NCI-H510A (cell line): ENCODE measurements at places on chromosomes 2 and 18.
A peak's percentile ranks its signal among the peaks of the same experiment; 100 is the strongest.

DNA sequence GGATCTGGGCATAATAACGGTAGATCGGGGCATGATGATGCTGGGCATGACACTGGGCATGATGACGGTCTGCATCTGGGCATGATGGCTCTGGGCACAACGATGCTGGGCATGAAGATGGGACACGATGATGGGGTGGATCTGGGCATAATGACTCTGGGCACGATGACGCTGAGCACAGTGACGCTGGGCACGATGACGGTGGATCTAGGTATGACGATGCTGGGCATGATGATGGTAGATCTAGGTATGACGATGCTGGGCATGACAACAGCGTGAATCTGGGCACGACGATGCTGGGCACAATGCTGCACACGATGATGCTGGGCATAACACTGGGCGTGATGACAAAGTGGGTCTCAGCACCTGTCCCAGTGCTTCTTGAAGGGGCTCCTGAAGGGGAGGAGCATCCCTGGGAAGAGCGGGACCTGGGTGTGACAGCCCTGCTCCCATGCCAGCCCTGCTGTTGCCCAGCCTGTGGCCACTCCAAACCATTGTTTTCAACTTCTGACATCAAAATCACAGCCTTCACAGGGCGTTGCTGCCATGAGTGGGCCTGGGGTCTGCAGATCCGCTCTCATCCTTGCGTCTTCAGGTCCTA lies 30.4 kb upstream of the ALLC start:
- no peak for DNase-seq

DNA sequence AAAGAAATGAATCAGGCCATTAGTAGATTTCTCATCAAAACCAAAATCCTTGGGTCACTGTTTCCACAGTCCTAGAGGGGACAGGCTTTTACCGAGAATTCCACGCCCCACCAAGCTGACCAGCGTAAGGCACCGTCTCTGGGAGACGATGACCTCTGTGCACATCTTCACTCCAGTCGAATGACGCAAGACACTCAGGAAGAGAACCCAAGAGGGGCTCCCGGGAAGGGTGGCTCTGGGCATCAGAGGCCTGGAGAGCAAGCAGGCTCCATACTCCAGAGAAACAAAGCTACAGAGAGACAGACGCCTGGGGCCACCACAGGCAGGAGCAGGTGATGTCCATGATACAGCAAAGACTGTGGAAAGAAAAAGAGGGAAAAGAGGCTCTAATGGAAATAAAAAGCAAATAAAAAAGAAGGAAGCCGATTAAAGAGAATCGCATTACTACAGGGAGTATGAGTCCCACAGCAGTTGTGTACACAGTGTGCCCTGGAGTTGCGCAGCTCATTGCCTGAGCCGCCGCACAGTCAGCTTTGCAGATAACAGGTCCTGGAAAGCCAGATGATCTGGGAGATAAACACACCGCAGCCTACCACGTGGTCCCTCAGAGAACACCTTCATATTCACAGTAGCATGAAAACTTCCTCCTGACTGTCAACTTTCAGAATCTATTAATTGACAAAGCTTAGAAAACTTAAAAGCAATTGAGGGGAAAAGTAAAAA lies 572.7 kb upstream of the SALL3 start:
- peak; percentile 37 for DNase-seq

DNA sequence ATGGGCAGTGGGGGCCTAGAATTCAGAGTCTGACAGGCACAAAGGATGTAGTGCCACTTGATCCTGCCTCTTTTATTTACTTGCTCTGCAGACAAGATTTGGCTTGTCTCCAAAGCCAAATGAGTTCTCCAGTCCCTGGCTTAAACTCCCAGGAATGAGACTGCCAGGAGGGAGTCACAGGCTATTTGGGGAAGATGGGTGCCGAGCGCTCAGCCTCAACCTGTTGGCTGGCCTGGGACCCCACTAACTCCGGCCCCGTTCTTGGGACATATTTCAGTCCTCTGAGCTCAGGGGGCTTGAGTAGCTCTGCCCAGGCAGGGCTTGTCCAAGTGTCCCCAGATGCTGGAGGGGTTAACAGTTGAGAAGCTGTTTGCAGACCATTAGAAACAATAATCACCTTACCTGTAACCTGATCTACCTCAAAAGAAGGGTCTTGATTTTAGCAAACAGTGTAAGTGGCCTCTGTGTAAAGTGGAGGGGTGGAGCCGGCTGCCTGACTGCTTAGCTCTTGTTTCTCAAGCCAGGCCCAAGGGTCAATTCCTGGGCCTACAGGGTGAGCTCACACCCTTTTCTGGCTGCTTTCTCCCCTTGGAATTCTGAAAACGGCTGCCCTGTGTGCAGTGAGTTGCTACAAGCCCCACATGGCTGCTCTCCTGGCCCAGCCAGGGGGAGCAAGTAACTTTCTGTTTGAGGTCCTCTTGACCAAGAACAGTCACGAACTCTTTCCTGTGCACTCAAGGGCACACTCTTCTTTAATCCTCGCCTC lies 27.1 kb upstream of the FZD5 start:
- peak; percentile 81 for DNase-seq

DNA sequence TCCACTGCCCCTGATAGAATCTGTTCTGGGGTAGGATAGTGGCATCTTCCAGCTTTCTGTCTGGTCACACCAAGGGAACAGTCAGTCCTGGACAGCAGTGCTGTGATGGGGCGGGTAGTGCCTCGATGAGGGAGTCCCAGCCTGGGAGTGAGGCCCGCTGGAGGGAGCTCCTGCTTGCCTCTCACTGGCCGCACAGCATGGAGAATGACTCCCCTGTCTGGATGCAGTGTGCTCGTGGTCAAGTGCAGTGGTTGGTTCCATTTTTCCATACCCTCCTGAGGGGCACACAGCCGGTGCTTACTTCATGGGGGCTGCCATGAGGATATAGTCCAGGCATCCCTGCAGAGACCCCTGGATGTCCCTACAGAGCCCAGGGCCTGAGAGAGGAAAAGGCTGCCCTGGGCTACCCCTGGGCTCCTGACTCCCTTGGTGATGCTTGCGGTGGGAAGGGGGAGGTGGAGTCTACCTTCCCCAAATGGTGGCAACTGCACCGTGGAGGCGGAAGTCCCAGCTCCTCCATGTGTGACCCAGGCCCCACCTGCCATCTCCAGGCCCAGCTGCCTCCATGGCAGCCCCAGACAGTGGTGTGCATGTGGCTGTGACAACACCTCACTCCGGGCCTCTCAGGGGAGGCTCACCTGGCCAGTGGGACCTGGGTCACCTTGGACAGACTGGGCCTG lies 212.5 kb downstream of the GLI2 start:
- DNase-seq, result no peak

DNA sequence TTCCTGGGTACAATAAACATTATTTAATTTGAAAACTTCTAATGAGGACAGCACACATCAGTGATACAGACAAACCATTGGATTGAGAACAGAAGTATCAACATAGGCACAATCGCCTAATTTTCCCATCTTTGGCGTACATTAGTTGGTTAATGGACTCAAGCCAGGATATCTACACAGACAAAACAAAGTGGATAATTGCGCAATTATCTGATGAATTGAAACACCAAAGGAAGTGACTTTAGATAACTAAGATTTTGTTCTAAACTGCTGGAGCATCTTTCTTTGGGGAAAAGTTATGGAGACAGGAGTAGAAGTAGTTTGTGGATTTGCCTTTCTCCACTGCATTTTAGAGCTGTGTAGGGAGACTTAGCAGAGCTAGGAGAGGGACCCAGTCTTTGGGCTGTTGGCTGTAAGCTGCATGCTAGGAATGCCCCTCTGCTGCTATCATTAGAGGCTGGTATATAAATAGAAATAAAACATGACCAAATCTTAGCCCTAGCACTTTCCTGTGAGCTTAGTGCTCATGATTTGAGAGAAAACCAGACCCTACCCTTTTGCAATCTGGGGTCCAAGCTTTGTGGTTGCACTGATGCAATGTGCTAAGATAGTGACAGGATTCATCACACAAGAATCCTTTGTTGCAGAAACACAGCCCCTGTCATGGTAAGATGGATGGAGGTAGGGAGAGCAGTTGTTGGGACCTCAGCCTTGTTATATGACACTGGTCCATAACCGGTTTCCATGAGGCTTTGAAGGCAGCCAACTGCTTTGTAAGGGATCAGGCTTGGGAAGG lies 264.5 kb upstream of the PIK3C3 start:
- DNase-seq, result no peak

GRCh38 chr2:40197121-40197520 lies 254.8 kb downstream of the SLC8A1 start:
- DNase-seq, result no peak

DNA sequence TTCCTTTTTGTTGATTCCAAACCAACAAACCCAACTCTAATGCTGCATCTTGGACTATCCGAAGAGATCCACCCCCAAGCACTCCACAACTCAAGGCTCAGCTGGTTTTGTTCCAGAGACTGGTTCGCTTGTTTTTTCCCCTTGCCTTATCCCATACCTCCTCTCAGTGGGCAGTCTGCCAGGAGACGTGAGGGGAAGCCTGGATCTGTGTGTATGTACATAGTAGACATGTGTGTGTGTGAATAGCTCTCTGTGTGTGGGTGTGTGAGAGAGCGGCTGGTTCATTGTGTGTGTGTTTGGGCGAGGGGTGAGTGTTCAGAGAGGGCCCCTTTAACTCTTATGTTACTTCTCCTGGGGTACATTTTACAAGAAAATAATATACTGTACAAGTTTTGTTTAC lies 94.4 kb downstream of the NRP2 start:
- DNase-seq, result peak; percentile 16

DNA sequence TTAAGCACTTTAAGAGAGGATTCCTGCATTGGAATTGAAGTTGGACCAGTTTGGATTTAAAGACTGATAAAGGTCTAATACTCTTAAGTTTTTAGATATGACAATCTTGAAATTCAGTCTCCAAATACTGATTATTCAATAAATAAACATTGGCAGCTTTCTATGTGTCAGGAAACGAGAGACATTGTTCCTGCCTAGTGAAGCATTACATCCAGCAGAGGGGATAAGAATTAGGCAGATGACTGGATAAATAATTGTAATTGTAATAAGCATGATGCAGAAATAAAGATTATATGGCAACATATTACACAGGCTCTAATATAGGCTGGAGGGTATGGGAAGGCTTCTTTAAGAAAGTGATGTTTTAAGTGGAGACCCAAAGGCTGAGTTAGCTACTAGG lies 226.5 kb upstream of the MMADHC start:
- DNase-seq, result no peak

- no peak for DNase-seq
These were observed 22.8 kb downstream of the TTLL4 start for GRCh38 chr2:218733171-218734021.
